ENCODE measurements at places on chromosomes 7 and 10. TPM values are rescaled to one million over a fixed set of nuclear protein-coding genes. Genes with fewer than 3 reads are reported as not detected.

GJC3 gene
- total RNA-seq: not detected

- DNase-seq: no peak
These were observed 18.7 kb downstream of the ZNF316 start for GRCh38 chr7:6655636-6656385.

INSYN2A gene
- under 0.01 TPM for total RNA-seq

- peak; percentile 84 for DNase-seq
These were observed 48.5 kb upstream of the OSBPL3 start for GRCh38 chr7:25028370-25029021.

GRCh38 chr10:78473006-78473405, 439.3 kb downstream of the RPS24 start:
- no peak for DNase-seq

DNA sequence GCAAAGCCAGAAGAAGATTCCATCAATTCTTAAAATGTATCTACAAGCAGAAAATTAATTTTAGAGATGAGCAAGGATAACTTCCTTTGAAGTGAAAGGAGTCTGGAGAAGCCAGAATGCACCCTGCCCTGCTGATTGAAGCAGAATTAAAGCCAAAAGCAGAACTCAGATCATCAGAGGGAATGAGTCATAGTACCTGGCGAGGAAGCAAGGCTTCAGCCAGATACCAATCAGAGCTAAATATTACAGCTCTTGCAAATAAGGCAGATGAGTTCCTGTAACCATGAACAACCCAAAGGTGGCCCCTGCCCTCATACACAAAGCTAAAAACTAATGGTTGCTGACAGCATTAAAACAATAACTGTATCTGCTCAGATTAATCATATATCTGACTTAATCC, 10.4 kb downstream of the HTR7 start:
- DNase-seq: no peak

DNA sequence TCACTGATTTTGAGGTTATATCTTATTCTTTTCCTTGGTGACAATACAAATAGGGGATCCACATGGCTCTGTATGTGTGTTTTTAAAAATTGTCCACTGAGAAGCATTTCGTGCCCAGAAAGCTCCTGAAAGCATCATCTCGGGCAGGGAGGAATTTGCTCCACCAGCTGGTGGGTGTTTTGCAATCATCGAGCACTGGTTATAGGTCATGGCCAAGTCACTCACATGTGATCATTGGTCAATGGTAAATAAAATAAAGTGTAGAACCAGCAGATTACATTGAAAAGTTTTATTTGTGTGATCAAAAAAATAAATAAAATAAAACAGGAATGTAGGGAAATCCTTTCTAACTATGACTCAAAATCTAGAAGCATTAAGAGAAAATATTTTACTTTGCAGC, 23.0 kb upstream of the SNX13 start:
- DNase-seq: no peak

GRCh38 chr7:6505685-6506559, 45.3 kb downstream of the GRID2IP start:
- DNase-seq: no peak

DNA sequence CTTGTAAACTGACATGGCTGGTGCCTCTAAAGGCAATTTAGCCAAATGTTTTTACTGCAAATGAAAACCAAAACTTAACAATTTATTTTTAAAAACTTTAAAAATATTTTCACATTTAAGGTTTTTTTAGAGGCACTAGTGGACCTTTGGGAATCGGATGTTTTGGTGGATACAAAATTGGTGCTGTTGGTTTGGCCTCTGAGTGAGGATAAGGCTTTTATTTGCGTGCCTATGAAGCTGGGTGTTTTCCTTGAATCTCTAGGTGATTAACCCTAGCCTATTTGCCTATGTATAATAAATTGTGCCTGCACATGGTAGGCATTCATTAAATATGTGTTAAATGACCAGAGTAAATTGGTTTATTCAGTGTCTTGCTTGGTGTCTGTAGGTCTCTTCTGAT, 2.9 kb upstream of the SGCE start:
- DNase-seq: no peak

DUSP5 gene
- total RNA-seq: 88.4 TPM

TYW1B gene
- total RNA-seq: 8.4 TPM

GIMAP6 gene
- total RNA-seq: 0.34 TPM

- DNase-seq: peak; percentile 72
These were observed 302.2 kb downstream of the RPS24 start for GRCh38 chr10:78335691-78336401.

- DNase-seq: no peak
These were observed 561.8 kb downstream of the ATRNL1 start for GRCh38 chr10:115654961-115655360.

SUPV3L1 gene
- 41.2 TPM for total RNA-seq

DNA sequence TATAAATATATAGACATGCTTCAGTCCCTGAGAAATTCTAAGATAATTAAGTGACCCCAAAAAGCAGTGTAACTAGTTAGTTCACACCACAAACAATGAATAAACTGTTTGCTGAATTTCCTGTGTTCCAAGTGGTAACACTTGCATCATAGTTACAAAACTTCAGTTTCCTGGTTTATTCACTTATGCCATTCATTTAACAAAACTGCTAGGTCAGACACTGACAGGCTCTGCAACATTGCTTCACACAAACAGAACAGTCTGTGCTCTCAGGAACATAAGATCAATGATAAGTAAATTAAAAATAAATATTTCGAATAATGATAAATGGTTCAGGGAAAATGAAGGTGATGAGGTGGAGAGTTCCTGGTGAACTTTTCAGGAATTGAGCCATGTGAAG, 133.3 kb upstream of the NAMPT start:
- DNase-seq: no peak

DNA sequence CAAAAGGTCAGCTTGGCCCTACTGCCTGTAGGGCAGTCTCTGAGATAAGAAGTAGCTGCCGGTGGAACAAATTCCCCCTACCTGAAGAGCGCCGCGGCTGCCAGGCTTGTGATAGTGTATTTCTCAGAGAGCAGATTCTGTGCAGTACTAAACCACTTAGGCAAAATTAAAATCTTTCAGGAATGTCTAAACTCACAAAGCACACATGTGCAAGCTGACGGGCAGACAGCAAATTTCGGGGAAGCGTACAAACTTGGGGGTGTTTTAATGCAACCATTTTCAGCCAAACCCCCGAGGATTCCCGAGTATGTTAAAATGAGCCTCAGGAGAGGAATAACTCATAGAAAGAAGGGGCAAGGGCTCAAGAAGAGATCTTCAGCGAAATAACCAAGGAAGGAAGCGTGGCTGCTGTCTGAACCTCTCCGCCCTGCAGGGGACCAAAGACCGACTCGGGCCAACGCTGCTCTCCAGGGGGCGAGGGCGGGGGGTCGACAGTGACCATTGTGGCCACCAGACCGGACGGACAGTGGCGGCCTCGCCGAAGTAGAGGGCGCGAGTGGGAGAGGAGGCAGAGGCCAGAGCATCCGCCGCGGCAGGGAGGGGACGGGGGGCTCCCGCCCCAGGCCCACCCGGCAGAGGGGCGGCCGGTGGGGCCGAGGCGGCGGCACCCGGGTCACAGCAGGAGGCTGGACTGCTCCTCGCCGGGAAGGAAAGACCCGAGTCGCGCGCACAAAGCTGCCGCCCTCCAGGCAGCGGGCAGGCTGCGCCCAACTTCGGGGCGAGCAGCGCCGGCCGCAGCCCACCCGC, 819 bp downstream of the HYCC1 start:
- DNase-seq: no peak

EBLN1 gene
- total RNA-seq: not detected

ANXA8 gene
- total RNA-seq: 4.6 TPM

TMEM196 gene
- not detected for total RNA-seq

- no peak for DNase-seq
These were observed 61.9 kb downstream of the SGMS1 start for GRCh38 chr10:50561816-50562215.

GNGT1 gene
- not detected for total RNA-seq

Data from kidney epithelial cell (primary cell).